ENCODE measurements at places on chromosomes 2 and 18.

DNA sequence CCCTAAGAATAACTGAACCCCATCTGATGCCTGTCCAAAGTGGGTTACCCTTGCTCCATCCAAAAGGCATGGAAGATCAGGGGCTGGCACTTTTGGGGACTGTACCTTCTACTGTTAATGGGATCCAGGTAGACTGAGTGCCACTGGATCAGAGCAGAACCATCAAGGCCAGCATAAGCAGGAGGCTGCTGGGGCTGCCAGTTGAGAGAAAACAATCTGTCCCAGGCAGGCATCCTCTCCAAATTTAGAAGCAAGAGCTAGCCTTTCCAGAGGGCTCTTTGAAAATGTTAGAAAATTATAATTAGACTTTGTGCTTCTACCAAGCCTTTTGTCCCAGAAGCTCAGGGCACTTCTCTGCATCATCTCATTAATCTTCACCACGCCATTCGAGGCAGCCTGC is 245.6 kb downstream of the CDH20 start:
- no peak for DNase-seq

DNA sequence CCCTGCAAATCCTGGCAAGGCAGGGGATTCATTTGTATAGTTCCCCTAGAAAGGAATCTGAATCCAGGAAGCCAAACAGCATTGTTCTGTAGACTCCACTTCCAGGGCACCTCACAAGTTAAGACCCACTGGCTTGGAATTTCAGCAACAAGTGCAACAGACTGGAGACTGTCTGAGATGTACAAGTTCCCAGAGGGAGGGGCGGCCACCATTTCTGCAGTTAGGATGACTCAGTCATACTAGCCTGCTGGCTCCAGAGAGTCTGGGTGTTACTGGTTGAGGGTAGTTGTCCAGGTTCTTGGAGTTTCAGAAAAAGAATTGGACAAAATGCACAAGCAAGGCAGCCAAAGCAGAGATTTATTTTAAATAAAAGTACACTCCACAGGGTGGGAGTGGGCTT is 384.2 kb downstream of the DSC3 start:
- DNase-seq, result no peak

GRCh38 chr18:27645929-27646328 is 460.8 kb upstream of the CHST9 start:
- no peak for DNase-seq

GRCh38 chr2:220682616-220683015 is 889.5 kb downstream of the EPHA4 start:
- DNase-seq, result no peak

- DNase-seq, result no peak
Measured at GRCh38 chr2:233414777-233415570, 60.7 kb downstream of the DGKD start.

DNA sequence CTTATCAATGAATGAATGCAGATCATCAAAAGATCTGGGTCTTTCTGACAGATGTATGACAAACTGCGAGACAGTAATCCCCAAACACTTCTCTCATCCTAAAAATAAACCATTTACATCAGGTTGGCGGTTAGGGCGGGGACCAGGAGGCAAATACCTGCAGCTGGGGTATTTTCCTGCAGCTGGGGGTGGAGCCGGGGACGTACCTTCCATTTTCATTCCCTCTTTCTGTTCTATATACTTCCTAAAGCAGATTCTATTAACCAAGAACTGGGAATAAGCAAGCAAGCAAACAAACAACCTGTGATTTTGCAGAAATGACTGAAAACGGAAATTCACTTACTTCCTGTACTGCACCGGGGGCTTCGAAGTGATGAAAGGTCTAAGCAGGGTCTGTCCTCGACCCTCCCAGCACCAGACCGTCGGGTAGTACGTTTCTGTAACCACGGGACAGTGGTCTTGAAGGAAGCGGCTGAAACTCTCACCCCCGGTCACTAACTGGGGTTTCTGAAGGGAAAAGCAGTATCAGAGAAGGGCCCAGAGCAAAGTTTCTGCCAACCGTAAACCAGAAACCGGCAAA is 1.2 kb downstream of the ABHD3 start:
- DNase-seq, result no peak

DNA sequence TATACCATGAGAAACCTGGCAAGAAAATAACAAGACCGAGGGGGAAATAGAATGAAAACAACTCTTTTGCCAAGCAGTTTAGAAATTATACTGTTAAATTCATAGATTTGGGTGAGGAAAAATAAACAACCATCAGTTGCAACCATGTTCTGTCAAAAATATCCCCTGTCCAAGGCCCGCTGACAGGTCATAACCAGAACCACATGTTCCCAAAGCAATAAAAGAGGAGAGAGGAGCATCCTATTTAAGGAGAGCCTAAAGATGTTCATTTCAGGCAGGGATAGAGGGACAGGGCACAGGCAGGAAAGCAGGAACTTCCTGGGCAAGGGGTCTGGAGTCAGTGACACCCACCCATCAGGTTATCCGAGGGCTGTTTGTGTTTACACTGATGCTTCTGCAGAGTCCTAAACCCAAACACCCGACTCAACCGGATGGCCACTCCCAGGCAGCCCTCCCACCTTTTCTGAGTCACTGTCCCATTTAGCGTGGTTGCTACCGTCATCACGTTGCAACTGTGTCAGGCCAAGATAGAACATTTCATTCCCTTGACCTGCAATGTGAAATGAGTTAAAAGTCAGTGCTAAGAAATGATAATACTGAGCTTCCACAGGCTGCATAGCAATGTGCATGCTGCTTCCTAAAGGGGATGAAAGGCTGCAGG is 468.3 kb upstream of the RAB12 start:
- DNase-seq, result no peak

DNA sequence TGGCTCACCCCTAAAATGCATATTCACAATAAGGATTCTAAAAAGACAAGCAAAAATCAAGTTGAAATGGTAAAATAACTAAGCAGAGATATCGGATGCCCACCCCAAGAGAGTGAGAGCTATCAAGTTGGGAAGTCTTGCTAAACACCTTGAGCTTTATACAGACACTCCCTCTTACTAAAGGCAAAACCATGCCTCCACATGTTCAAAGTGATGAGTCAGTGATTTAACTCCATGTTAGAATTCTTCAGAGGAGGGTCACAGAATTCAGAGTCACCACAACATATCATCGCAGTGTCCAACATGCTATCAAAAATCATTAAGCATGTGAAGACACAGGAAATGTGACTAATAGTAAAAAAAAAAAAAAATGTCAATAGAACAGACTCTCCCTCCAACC is 20.6 kb upstream of the ST8SIA3 start:
- no peak for DNase-seq

Measured in CMK (cell line).